ENCODE measurements at places on chromosomes 3 and 15.
A peak's percentile ranks its signal among the peaks of the same experiment; 100 is the strongest.

GRCh38 chr15:93420050-93420452 is 331.0 kb upstream of the RGMA start:
- no peak for DNase-seq

- peak; percentile 52 for DNase-seq
These were observed 565 bp downstream of the CIB2 start for GRCh38 chr15:78130466-78131294.

GRCh38 chr15:90959894-90960293 is 5.2 kb downstream of the RCCD1 start:
- no peak for DNase-seq

DNA sequence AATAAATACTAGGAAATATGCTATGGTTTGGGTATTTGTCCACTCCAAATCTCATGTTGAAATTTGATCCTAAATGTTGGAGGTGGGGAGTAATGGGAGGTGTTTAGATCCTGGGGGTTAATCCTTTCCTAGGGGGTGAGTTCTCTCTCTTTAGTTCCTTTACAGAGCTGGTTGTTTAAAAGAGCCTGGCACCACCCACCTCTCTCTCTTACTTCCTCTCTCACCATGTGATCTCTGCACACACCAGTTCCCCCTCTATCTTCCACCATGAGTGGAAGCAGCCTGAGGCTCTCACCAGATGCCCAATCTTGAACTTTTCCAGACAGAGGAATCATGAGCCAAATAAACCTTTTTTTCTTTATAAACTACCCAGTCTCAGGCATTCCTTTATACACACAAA is 10.5 kb downstream of the SLC24A5 start:
- DNase-seq: no peak

DNA sequence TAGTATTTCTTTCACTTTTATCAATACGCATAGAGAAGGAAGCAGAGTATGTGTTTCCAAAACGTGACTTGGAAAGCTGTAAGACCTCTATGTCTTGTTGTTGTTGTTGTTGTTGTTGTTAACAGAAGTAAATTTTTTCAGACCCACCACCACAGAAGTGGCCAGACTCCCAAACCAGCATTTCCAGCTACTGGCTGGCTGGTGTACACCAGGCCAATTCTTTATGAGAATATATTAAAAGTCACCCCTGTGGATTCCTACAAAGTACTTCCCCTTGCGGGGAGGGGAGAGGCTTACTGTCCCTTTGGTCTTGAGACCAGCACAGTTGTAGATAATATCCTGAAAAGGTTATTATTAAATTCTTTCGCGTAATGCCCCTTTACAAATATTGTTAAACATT is 1.6 kb upstream of the FOXP1 start:
- no peak for DNase-seq

All from stimulated activated CD4-positive, alpha-beta T cell treated with anti-CD3 and anti-CD28 coated beads, Interleukin-4, amount 100 ng/mL, for 1 hour (primary cell).